ENCODE measurements at places on chromosomes 6 and 20. TPM values are rescaled to one million over a fixed set of nuclear protein-coding genes. Genes with fewer than 3 reads are reported as not detected.

Gene TOX2
- total RNA-seq = not detected

Gene RIPOR2
- total RNA-seq = 4.7 TPM

Gene NRN1
- total RNA-seq = not detected

Gene SCUBE3
- 0.47 TPM for total RNA-seq

Gene BPIFB2
- not detected for total RNA-seq

Gene SLC2A4RG
- 169 TPM for total RNA-seq

Gene CLPSL1
- total RNA-seq = not detected

Gene PREX1
- total RNA-seq = 1.3 TPM

Gene KHDC1L
- not detected for total RNA-seq

Gene GGTLC1
- not detected for total RNA-seq

Gene LY6G6C
- not detected for total RNA-seq

Gene KCNQ5
- total RNA-seq = 0.10 TPM

Gene DNAH8
- total RNA-seq = 0.05 TPM

Gene USP49
- 6.9 TPM for total RNA-seq

Gene CLVS2
- not detected for total RNA-seq

Gene C20orf204
- 5.0 TPM for total RNA-seq

Gene SCRT2
- not detected for total RNA-seq

Gene FKBP1C
- total RNA-seq = 0.35 TPM

Gene PRSS16
- total RNA-seq = 31.3 TPM

Gene LY6G5B
- 45.1 TPM for total RNA-seq

Gene ADGRF5
- total RNA-seq = 0.07 TPM

Gene CST2
- not detected for total RNA-seq

Gene RNF182
- 1.6 TPM for total RNA-seq

Gene SMIM13
- 9.8 TPM for total RNA-seq

Gene ESR1
- 0.50 TPM for total RNA-seq

Gene OTOR
- total RNA-seq = not detected

Gene STK38
- 70.3 TPM for total RNA-seq

Gene ZSWIM1
- total RNA-seq = 20.2 TPM

Gene KCNK16
- not detected for total RNA-seq

Gene DDX43
- total RNA-seq = 11.4 TPM

Gene PTK7
- total RNA-seq = 49.7 TPM

Gene TMC2
- total RNA-seq = not detected

Gene C6orf163
- 5.9 TPM for total RNA-seq

Gene C4B
- 7.8 TPM for total RNA-seq

Gene SYTL3
- 15.0 TPM for total RNA-seq

Gene HRH3
- not detected for total RNA-seq

Gene MOXD1
- 13.2 TPM for total RNA-seq

Gene LY6G6F
- not detected for total RNA-seq

Gene SPDEF
- 7.9 TPM for total RNA-seq

Gene ANKRD66
- total RNA-seq = not detected

Gene PHACTR3
- total RNA-seq = 10.0 TPM

Gene STX11
- not detected for total RNA-seq

Gene CENPQ
- total RNA-seq = 16.4 TPM

Gene PAK5
- 0.07 TPM for total RNA-seq

All from Calu3 (cell line).